ENCODE measurements at places on chromosomes 1 and 21.

GRCh38 chr1:235818632-235819136, 48.0 kb downstream of the LYST start:
- DNase-seq, result no peak

DNA sequence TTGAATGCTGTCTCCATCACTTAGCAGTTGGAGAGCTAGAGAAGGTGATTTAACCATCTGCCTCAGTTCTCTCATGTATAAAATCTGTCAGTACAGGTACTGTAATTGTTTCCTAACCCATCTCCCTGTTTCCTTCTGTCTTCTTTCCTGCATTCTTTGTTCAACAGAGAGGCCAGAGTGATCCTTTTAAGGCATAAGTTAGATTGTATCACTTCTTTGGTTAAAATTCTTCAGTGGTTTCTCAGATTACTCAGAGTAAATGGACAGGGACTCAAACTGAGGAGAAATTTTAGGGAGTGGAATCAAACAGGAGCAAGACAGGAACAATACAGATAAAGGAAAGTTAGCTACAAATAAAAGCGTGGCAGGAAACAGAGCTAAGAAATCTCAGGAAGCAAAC, 45.2 kb upstream of the SSX2IP start:
- DNase-seq, result no peak

DNA sequence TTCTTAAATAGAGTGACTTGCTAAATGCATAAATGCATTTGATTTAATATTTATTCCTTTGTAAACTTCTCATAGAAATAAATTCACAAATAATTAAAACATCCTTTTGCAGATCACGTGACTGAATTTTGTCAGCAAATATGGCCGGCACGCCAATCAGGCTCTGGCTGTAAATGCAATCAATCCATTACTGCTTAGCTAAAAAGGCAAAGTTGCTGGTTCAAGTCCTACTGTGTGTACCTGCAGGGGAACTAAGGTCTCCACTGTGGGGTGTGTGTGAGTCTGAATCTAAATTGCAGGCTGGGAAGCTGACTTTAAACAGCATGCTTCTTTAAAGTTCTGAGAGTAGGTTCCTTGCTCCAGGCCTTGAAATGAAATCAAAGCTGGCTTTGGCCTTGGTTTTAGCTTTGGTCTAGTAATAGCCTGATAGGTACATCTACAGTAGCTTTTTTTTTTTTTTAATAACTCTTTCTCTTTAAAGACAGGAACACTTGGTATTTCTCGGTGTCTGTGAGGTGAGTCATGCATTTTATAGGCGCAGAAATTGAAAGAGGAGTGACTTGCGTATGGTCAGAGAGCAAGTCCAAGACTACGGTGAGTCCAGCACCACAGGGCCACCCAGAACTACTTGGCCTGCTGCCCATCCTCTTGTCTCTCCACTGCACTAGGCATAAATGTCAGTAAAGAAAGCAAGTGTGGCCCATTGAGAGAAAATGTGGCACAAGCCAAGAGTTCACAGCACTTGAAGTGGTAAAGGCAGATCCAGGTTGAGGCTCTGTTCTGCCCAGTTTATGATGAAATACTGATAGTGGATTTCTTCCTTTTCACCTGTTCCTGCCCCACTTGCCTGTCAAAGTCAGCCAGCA, 36.2 kb upstream of the LYST start:
- peak; percentile 89 for DNase-seq

- DNase-seq, result no peak
Measured at GRCh38 chr1:192766876-192767275, 42.0 kb upstream of the RGS2 start.

GRCh38 chr1:206961668-206962067, 8.6 kb downstream of the FCAMR start:
- DNase-seq, result no peak

GRCh38 chr1:235947989-235948388, 81.3 kb upstream of the LYST start:
- peak; percentile 46 for DNase-seq

DNA sequence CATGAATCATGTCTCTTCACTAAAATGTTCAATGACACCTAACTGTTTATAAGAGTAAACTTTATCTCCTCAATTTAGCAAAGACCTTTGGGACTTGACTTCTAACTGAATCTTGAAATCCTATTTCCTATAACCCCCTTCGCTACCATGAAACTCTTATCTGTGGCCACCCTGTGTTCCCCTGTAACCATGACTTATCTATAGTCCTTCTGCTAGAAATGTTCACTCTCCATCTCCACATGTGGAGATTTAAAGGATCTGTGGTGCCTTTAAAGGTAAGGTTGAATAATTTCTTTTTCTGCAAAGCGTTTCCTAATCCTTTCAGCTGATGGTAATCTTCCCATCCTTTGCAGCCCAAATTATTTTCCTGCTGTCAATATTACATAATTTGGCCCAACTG, 436.3 kb upstream of the RUNX1 start:
- no peak for DNase-seq

Data from foreskin fibroblast (primary cell).